NCI-H1417 (cell line): ENCODE measurements at places on chromosomes 1 and 21.

DNA sequence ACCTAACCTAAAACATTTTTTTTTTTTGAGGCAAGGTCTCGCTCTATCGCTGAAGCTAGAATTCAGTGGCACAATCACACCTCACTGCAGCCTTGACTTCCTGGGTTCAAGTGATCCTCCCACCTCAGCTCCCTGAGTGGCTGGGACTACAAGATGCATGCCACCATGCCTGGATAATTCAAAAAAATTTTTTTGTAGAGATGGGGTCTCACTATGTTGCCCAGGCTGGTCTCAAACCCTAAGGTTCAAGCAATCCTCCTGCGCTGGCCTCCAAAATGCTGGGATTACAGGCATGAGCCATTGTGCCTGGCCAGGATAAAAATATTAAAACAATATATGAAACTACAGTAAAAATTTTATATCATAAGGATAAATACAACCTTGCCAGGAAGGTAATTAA is 4.9 kb downstream of the LIX1L start:
- no peak for DNase-seq

DNA sequence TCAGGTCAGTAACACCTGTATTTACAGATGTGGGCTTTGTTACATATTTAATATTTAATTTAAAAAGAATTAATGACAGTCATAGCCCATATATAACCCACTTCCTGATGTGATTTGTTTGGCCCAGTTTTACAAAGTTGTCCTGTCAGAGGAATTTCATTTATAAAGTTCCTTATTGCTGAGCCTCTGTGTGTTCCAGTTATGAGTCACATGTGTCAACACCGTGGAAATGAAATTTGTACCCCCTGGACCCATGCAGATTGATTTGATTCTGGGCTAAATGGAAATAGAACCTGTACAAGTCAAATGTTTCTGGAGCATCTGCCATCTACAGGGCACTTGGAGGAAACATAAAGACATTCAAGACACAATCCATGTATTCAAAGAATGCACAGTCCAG is 149.2 kb downstream of the CACNA1E start:
- DNase-seq, result no peak

- peak; percentile 43 for DNase-seq
Measured at GRCh38 chr1:18597160-18598042, 33.2 kb upstream of the PAX7 start.

DNA sequence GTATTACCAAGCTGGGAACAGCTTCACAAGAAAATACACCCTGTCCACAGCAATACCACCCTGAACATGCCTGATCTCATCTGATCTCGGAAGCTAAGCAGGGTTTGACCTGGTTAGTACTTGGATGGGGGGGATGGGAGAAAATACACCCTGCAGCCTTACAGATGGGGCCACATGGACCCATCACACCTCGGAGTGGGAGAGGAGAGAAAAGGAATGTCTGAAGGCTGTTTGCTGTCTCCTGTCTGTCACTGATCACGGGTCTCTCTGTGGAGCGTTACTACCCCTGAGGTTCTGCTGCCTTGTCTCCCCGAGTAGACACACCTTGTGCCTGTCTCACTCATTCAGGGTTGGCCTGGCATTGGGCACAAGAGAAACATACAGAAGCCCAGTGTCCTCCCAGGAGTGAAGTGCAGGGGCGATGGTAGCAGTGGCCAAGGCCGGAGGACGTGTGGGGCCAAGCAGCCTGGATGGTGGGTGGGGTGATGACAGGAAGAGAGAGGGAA is 48.0 kb downstream of the TEX35 start:
- DNase-seq, result no peak

- DNase-seq, result no peak
Measured at GRCh38 chr1:223445402-223445801, 52.2 kb downstream of the CCDC185 start.

- no peak for DNase-seq
Measured at GRCh38 chr1:62723883-62724282, 35.7 kb upstream of the DOCK7 start.

GRCh38 chr1:107862064-107862463 is 102.9 kb downstream of the VAV3 start:
- no peak for DNase-seq

DNA sequence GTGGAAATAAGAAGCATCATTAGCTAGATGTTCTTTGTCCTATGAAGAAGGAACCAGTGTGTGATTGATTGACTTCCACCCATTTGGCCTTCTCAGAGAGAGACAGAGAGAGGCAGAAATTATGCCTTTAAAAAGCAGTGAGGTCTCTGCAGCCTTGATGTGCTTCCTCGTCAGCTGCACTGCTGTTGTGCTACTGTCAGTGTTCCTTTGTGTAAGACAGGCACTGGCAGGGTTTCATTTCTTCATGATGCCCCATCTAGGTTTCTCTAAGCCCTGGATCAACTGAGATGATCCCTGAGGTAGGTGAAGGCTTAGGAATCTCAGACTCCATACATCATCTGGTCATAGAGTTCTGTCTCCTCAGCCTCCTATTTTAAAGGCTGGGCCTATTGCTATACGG is 34.9 kb downstream of the GPR3 start:
- DNase-seq, result no peak

DNA sequence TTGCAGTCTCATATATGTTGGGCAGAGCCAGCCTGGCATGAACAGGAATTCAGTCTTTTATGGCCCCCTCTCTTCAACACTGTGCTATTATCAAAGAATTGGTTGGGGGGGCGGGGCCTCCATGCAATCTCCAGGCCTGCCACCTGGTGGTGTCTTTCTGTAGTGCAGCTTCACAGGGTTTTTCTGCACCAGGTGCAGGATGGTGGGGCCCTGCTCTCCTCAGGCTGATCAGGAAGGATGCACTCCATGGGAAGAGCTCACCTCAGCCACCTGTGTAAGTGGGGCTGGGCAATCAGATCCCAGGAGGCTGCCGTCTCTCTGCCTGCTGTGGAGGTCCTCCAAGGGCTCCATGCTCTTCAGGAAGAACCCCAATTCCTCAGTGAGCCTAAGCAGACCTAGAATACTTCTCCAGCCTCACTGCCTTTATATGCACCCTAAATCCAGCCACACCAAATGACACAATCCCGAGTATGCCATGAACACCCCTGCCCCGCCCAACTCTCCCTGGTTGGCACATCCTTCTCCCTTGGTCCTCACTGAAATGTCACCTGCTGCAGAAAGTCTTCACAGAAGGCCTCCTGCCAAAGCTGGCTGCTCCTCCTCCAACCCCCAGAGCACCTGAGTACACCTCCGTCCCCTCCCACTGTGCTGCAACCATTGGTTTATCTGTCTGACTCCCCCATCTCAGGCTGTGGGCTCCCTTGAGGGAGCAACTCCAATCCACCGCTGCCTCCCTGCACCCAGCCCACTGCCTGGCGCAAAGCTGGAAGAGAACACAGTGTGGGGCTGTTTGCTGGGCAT is 16.5 kb downstream of the STK40 start:
- DNase-seq, result peak; percentile 84

GRCh38 chr1:211518330-211519289 is 26.6 kb upstream of the RD3 start:
- no peak for DNase-seq

DNA sequence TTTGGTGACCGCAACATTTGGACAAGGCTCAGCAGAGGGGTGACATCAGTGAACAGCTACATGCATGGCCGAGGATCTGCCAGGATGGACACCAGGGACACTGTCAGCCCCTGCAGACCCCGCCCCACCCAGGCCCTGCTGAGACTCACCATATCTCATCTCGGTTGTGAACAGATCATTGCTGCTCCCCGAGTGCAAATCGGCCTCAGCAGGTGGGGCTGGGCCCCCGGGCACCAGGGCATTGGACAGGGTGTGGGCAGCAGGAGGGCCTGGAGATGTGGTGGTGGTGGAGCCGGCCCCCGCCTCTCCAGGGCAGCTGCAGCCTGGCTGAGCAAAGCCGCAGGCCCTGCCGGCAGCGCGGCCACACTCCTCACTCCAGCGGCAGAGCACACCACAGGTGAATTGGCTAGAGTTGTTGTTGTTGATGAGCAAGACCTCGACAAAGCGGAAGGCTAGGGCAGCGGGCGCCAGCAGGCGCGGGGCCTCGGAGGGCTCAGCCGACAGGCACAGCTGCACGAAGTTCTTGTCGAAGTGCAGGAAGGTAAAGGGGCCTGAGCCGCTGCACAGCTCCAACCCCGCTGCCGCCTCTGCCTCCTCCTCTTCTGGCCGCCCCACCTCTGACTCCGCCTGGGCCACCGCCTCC is 8.2 kb downstream of the ADGRB2 start:
- DNase-seq, result no peak
